ENCODE measurements at places on chromosomes 5 and 9. TPM values are rescaled to one million over a fixed set of nuclear protein-coding genes. Genes with fewer than 3 reads are reported as not detected.
A peak's percentile ranks its signal among the peaks of the same experiment; 100 is the strongest.

DNA sequence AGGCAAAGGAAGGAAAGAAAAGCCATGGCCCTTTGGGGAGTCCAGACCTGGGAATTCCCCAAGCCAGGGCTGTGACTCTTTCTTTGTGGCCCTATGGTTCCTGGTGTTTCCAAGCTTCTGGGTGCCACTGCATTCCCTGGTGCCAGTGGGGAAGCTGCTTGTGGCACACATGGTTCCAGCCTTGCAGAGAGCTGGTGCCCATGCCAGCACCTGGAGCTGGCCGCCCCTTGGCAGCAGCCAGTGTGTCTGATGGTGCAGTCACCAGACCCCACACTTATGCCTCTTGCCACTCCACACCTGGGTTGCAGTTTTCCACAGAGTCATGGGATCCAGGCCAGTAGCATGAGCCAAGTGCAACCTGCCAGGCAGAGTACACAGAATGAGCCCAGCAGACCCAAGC, 1495.3 kb upstream of the NUDT12 start:
- H3K27ac ChIP-seq = no peak overlapping the region
- H3K36me3 ChIP-seq = no peaks in the 10 kb centered on the region
- no peak for DNase-seq
- H3K4me1 ChIP-seq = no peaks in the 10 kb centered on the region

- H3K27ac ChIP-seq = no peak overlapping the region
- no peaks in the 10 kb centered on the region for H3K4me1 ChIP-seq
- no peaks in the 10 kb centered on the region for H3K27me3 ChIP-seq
- H3K4me3 ChIP-seq = no peak overlapping the region
Measured at GRCh38 chr5:124044613-124045012, 532.6 kb downstream of the CSNK1G3 start.

DNA sequence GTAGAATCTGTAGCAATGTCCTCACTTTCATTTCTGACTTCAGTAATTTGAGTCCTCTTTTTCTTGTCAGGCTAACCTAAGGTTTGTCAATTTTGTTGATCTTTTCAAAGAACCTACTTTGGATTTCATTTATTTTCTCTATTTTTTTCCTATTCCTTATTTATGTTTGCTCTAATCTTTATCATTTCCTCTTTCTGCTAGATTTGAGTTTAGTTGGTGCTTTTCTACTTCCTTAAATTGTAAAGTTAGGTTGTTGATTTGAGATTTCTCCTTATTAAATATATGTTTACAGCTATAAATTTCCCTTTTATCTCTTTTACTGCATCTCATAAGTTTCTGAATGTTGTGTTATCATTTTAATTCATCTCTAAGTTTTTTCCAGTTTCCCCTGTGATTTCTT, 75.1 kb upstream of the FAM120A start:
- H3K4me3 ChIP-seq = no peak overlapping the region
- no peak for DNase-seq
- no peaks in the 10 kb centered on the region for H3K27me3 ChIP-seq
- H3K36me3 ChIP-seq = no peaks in the 10 kb centered on the region

VCAN gene
- 13.8 TPM for total RNA-seq

GRCh38 chr5:134409321-134409720, 2.4 kb downstream of the CDKN2AIPNL start:
- no peak overlapping the region for H3K4me3 ChIP-seq
- H3K27ac ChIP-seq = no peak overlapping the region
- no peaks in the 10 kb centered on the region for H3K4me1 ChIP-seq
- no peaks in the 10 kb centered on the region for H3K36me3 ChIP-seq
- no peaks in the 10 kb centered on the region for H3K27me3 ChIP-seq

MARCHF11 gene
- not detected for total RNA-seq

- no peak for DNase-seq
- H3K27me3 ChIP-seq = no peaks in the 10 kb centered on the region
- H3K27ac ChIP-seq = no peak overlapping the region
- H3K4me3 ChIP-seq = no peak overlapping the region
Measured at GRCh38 chr9:134616341-134616740, 25.3 kb upstream of the COL5A1 start.

EGFL7 gene
- 37.1 TPM for total RNA-seq

GRCh38 chr9:124007565-124008302, 3.8 kb upstream of the LHX2 start:
- H3K27ac ChIP-seq = no peak overlapping the region
- H3K36me3 ChIP-seq = no peaks in the 10 kb centered on the region
- no peak for DNase-seq
- no peaks in the 10 kb centered on the region for H3K4me1 ChIP-seq
- no peak overlapping the region for H3K4me3 ChIP-seq

GRCh38 chr5:175508896-175509295, 30.5 kb downstream of the SFXN1 start:
- no peak for DNase-seq
- H3K4me1 ChIP-seq = no peaks in the 10 kb centered on the region
- H3K27ac ChIP-seq = no peak overlapping the region
- H3K36me3 ChIP-seq = peaks cover 18% of the 10 kb centered on the region
- no peak overlapping the region for H3K4me3 ChIP-seq

AHRR gene
- total RNA-seq = 0.22 TPM

DNA sequence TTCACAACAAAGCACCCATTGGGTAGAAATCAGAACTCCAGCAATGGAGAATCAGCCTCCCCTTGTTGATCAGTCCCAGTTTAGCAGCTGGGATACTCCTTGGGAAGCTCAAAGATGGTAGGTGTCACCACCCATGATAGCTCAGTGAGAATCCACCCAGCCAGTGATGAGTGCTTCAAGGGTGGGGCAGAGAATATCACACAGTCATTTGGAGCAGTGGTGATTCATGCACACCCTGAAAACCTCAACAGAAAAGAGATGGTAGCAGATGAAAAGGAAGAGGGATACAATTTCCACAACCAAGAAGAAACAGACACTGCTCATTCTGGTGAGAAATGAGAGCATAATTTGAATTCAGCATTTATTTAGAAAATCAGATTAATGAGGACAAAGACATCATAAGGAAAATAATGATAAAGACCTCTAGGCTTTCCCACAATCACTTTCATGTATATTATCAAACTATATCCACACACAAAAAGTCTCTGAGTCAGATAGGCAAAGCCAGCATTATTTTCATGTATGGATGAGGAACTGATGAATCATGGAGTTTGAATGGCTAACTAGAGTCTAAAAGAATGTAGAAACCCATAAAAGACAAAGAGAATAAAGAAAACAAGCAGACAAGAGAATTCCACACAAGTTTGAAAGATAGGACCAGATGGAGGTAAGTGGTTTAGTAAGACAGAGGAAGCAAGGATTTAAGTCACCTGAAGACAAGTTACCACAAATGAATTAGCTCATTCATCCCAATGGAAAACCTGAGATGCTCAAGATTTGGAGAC, 82.9 kb downstream of the FEM1C start:
- H3K36me3 ChIP-seq = no peaks in the 10 kb centered on the region
- H3K27ac ChIP-seq = no peak overlapping the region

- no peak overlapping the region for H3K27ac ChIP-seq
- no peaks in the 10 kb centered on the region for H3K36me3 ChIP-seq
- peak; percentile 6 for DNase-seq
Measured at GRCh38 chr9:37917801-37918664, 14.1 kb upstream of the SLC25A51 start.

GRCh38 chr5:109997161-109997560, 307.4 kb downstream of the MAN2A1 start:
- H3K36me3 ChIP-seq = no peaks in the 10 kb centered on the region
- H3K27me3 ChIP-seq = no peaks in the 10 kb centered on the region
- H3K4me3 ChIP-seq = no peak overlapping the region
- H3K27ac ChIP-seq = no peak overlapping the region
- peaks cover 41% of the 10 kb centered on the region for H3K4me1 ChIP-seq

NMUR2 gene
- total RNA-seq = not detected

DNA sequence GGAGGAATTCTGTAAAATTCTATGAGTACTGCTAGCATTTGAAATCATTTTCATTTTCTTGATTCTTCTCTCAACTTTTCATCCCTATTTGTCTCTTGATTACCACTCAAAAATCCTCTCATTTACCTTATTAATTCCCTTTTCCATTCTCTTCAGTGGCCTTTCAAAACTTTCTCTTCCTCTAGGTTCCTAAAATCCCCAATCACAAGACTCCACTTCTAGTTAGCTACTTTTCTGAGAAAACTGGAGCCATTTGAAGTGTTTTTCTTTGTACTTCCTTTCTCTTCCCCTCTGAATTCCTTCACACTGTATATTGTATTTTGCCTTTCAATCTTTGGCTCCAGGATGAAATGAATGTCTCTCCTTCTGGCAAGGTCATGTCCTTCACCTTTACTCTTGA, 61.3 kb upstream of the NR4A3 start:
- no peaks in the 10 kb centered on the region for H3K4me1 ChIP-seq
- no peaks in the 10 kb centered on the region for H3K27me3 ChIP-seq
- H3K36me3 ChIP-seq = no peaks in the 10 kb centered on the region
- no peak overlapping the region for H3K27ac ChIP-seq

GRCh38 chr9:97863314-97863713, 10.3 kb downstream of the FOXE1 start:
- no peaks in the 10 kb centered on the region for H3K4me1 ChIP-seq
- H3K27me3 ChIP-seq = no peaks in the 10 kb centered on the region
- H3K27ac ChIP-seq = no peak overlapping the region
- no peak overlapping the region for H3K4me3 ChIP-seq

PCDHGA10 gene
- total RNA-seq = 1.5 TPM

GRCh38 chr5:172612771-172613170, 28.3 kb upstream of the NEURL1B start:
- H3K4me3 ChIP-seq = no peak overlapping the region
- no peaks in the 10 kb centered on the region for H3K4me1 ChIP-seq
- no peaks in the 10 kb centered on the region for H3K36me3 ChIP-seq
- H3K27ac ChIP-seq = no peak overlapping the region

DNA sequence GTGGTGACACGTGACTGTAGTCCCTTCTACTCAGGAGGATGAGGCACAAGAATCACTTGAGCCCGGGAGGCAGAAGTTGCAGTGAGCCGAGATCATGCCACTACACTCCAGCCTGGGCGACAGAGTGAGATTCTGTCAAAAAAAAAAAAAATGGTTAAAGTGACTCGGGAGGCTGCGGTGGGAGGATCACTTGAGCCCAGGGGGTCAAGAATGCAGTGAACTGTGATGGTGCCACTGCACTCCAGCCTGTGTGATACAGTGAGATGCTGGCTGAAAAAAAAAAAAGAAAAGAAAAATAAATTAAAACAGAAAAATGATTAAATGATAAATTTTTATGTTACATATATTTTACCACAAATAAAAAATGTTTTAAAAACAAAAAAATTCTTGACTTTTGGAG, 51.9 kb downstream of the KLF4 start:
- no peak for DNase-seq
- H3K27ac ChIP-seq = no peak overlapping the region
- H3K4me3 ChIP-seq = no peak overlapping the region
- H3K27me3 ChIP-seq = no peaks in the 10 kb centered on the region
- no peaks in the 10 kb centered on the region for H3K36me3 ChIP-seq
- no peaks in the 10 kb centered on the region for H3K4me1 ChIP-seq

DNA sequence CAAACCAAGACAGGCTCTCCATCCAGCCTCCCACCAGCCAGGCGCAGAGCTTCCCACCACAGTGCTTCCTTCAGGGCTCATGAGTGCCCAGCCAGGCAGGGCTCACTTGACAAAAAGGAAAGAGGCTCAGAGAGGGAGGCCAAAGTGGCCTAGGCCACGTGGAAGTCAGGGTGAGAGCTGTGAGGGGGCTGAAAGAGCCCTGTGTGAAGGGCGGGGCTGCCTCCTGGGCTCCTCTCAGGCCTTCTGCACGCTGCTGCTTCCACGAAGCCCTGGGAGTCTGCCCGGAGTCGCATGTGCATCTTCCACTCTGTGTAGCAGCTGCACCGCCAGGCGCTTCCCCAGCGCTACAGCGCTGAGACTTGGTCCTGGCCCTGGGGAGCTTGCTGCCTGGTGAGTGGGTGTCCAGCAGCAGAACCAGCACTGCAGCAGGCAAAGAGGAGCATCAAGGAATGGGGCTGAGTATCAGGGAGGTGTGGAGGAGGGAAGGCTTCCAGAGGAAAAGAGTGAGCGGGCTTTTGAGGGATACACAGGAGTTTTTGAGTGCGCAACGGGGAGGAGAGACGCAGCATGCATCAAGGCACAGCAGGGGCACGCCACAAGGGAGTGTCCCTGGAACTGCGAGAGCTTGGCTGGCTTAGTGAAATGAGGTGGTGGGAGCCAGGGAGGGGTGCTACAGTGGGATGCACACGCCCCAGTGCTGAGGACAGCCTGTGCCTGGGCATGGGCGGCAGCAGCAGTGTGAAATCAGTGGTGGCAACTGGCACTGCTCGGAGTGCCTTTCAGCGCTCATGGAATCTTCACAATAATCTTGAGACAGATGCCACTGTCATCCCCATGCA, 178.0 kb downstream of the GAPVD1 start:
- H3K4me1 ChIP-seq = no peaks in the 10 kb centered on the region
- no peak overlapping the region for H3K4me3 ChIP-seq
- no peak for DNase-seq
- peaks cover 8% of the 10 kb centered on the region for H3K36me3 ChIP-seq
- no peak overlapping the region for H3K27ac ChIP-seq
- no peaks in the 10 kb centered on the region for H3K27me3 ChIP-seq

DNA sequence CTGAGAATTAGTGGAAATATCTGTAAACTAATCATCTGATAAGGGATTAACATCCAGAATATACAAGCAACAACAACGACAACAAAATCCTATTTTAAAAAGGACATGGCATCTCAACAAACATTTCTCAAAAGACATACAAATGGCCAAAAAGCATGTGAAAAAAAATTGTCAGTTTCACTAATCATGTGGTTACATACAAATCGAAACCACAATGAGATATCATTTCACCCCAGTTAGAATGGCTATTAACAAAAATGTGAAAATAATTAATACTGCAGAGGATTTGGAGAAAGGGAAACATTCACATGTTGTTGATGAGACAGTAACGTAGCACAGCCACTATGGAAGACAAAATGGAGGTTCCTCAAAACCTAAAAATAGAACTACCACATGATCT, 69.5 kb downstream of the ERP44 start:
- H3K27me3 ChIP-seq = no peaks in the 10 kb centered on the region
- H3K4me3 ChIP-seq = no peak overlapping the region
- DNase-seq = no peak
- no peaks in the 10 kb centered on the region for H3K36me3 ChIP-seq

SH2D3C gene
- 5.6 TPM for total RNA-seq

ZNF658 gene
- total RNA-seq = 1.0 TPM

OR1L1 gene
- not detected for total RNA-seq

DNA sequence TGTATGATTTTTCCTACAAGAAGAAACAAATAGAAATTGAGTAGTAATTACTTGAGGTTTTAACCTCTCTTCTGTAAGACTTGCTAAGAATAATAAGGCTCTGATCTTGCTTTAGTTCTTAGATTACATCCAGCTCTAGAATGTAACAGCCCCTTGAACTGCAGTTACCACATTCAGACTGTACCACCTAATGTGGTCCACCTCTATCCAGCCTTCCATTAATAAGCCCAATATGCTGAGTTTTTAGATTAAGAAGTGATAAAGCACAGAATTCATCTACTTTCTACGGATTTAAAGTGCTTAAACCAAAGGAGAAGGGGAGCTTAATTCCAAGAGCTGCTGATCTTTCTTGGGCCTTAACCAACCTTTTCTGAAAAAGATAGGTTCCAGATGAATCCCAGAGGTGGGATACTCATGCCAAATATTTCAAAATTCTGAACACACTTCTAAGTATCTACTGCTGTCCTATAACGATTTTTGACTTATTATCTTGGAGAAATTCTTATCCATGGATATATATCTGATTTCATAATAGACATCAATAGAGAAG, 131.5 kb downstream of the ZNF608 start:
- no peaks in the 10 kb centered on the region for H3K4me1 ChIP-seq
- no peak overlapping the region for H3K4me3 ChIP-seq
- no peak for DNase-seq
- H3K27ac ChIP-seq = no peak overlapping the region
- H3K36me3 ChIP-seq = no peaks in the 10 kb centered on the region
